Lower lobe of right lung (tissue), 2 donors: ENCODE measurements at places on chromosomes 4 and X.

GRCh38 chr4:53935780-53936179, 128.6 kb downstream of the CHIC2 start:
- H3K27me3 ChIP-seq, result peaks cover 7% of the 10 kb centered on the region
- no peak for DNase-seq
- no peak overlapping the region for H3K27ac ChIP-seq
- H3K4me3 ChIP-seq, result no peak overlapping the region
- H3K36me3 ChIP-seq, result no peaks in the 10 kb centered on the region

- no peaks in the 10 kb centered on the region for H3K4me1 ChIP-seq
- H3K4me3 ChIP-seq, result no peak overlapping the region
- no peaks in the 10 kb centered on the region for H3K27me3 ChIP-seq
- DNase-seq, result no peak
These were observed 16.1 kb downstream of the TNIP3 start for GRCh38 chr4:121148000-121148399.

DNA sequence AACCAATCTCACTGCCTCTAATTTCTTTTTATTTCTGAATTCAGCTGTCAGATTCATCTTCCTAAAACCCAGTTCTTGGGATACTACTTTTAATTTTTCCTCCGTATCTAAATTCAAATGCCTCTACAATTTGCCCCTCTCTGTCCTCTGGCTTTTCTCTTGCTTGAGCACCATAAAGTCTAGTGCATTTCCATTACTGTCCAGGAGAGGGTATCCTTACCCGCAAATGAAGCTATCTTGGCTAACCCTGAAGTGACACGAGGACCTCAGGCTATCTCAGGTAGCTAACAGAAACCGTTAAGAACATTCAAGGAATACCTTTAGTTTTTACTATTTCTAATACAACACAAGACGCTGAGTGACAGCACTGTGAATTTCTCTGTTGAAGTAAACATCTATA, 49.4 kb upstream of the PRR32 start:
- no peaks in the 10 kb centered on the region for H3K36me3 ChIP-seq
- no peaks in the 10 kb centered on the region for H3K4me1 ChIP-seq
- no peaks in the 10 kb centered on the region for H3K27me3 ChIP-seq
- H3K27ac ChIP-seq, result no peak overlapping the region
- DNase-seq, result no peak

GRCh38 chrX:12360383-12360782, 222.1 kb downstream of the FRMPD4 start:
- H3K36me3 ChIP-seq, result no peaks in the 10 kb centered on the region
- H3K4me3 ChIP-seq, result no peak overlapping the region
- H3K4me1 ChIP-seq, result no peaks in the 10 kb centered on the region
- DNase-seq, result no peak

DNA sequence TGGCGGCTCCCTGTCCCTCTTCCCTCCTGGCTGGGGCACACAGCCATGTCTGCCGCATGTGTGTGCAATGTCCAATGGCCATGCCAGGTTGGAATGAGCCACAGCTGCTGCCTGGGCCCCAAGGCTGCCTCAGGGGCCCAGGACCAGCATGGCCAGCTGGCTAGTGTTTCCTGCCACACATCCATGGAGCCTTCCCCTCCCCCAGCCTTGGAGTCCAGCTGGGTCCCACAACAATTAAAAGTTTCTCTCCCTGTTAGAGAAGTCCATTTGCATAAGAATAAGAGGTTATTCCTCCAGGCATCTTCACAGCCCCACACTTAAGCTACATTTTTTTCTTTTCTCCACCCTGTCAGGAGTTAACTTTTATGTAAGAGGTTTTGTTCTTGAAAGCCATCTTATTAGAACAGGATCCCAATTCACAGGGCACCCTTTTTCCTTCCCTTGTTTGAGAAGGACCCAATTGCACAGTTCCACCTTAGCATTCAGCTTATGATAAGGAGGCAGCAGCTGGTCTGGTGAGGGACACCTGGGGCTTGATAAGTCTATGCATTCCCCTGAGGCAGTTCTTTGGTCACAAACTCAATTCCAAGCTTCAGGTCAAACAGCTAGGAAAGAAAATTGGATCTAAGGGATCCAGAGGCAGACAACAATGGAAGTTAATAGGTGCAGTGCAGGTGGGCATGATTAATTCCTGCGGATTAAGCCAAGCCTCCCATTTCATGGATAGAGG, 963.3 kb upstream of the GRIA3 start:
- no peak overlapping the region for H3K27ac ChIP-seq
- DNase-seq, result no peak
- no peaks in the 10 kb centered on the region for H3K36me3 ChIP-seq
- H3K4me3 ChIP-seq, result no peak overlapping the region

GRCh38 chr4:143668930-143669552, 31.4 kb downstream of the FREM3 start:
- H3K4me3 ChIP-seq, result no peak overlapping the region
- no peaks in the 10 kb centered on the region for H3K4me1 ChIP-seq
- DNase-seq, result no peak
- H3K27ac ChIP-seq, result no peak overlapping the region

- H3K27ac ChIP-seq, result peak within 1 kb of the TSS; percentile 46
- H3K4me1 ChIP-seq, result no peaks in the 10 kb centered on the region
- H3K36me3 ChIP-seq, result no peaks in the 10 kb centered on the region
- peak within 1 kb of the TSS; percentile 41 for H3K4me3 ChIP-seq
- no peaks in the 10 kb centered on the region for H3K27me3 ChIP-seq
- peak; percentile 90 for DNase-seq
These were observed at the start of gene ERCC6L for GRCh38 chrX:72238721-72239475. Gene ERCC6L, minus strand, starts transcription at chrX:72239027. Its CDS starts 116 bp downstream, at chrX:72238911.

DNA sequence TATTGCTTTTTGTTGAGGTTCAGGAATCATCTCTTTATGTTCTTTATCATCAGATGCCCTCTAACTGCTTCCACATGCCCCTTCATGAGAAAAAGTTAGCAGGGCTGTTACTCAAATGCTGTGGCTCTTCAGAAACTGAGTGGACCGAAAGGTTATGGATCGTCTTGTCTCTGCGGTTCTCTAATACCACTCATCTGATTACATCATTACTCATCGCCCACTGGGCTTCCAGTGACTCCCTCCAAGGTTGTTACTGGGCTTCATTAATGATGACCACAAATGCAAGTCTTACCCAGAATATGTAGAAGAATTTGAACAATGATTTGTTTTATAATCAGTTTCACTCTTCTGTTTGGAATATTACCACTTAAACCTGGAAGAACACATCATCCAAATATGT, 67.7 kb downstream of the RWDD4 start:
- no peak for DNase-seq
- no peak overlapping the region for H3K27ac ChIP-seq
- no peaks in the 10 kb centered on the region for H3K4me1 ChIP-seq
- H3K4me3 ChIP-seq, result no peak overlapping the region
- H3K27me3 ChIP-seq, result no peaks in the 10 kb centered on the region

GRCh38 chr4:89158884-89159503, 47.7 kb downstream of the TIGD2 start:
- no peaks in the 10 kb centered on the region for H3K27me3 ChIP-seq
- H3K4me1 ChIP-seq, result no peaks in the 10 kb centered on the region
- H3K36me3 ChIP-seq, result no peaks in the 10 kb centered on the region
- no peak overlapping the region for H3K27ac ChIP-seq

DNA sequence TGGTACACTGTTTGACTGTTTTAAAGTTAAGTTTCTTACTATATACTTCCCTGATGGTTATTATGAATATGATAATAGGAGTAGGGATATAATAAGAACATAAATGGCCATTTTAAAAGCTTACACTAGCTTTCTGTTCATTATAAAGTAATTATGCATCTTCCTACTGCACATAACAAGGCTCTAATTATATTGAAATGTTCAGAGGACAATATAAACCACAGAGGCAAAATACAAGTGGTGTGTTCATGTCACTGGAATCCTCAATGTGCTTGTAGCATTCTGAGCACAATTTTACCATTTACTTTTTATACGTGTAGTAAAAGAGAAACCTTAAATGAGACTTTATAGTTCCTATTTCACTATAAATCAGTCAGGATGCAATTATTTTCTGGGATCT, 268.3 kb downstream of the TMA16 start:
- H3K27me3 ChIP-seq, result no peaks in the 10 kb centered on the region
- H3K4me1 ChIP-seq, result no peaks in the 10 kb centered on the region
- no peak overlapping the region for H3K4me3 ChIP-seq
- DNase-seq, result no peak
- no peaks in the 10 kb centered on the region for H3K36me3 ChIP-seq

DNA sequence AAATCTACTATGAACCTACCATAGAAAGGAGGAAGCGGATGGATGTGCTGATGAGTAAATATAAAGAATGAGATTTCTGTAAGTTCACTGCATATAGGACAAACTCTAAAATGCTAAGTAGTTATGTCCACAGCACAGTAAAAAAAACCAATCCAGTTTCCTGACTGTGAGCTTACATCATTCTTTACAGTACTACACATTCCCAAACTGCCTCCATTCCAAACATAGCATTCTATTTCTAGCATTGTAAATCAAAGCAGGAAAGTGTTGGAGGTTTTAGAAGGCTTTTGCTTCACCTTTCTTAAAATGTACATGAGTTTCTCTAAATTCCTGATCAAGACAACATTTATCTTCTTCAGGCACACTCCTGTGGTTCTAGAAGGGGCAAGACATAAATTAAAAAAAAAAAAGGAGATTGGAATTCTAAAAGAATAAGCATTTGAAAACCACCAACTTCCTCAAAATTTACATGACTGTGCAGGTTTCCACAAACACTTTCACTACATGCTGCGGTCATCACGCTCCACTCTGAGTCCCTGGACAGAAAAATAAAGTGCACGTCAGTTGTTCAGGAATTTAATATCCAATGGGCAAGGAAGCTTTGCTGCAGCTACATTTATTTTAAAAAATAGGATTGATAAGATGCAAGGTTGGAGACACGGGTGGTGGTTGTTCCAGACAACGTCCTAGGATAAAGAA, 297.6 kb upstream of the STS start:
- no peak for DNase-seq
- no peaks in the 10 kb centered on the region for H3K27me3 ChIP-seq
- H3K4me1 ChIP-seq, result no peaks in the 10 kb centered on the region
- H3K4me3 ChIP-seq, result no peak overlapping the region
- H3K36me3 ChIP-seq, result no peaks in the 10 kb centered on the region

GRCh38 chr4:53928825-53929224, 135.6 kb downstream of the CHIC2 start:
- H3K27ac ChIP-seq, result no peak overlapping the region
- H3K36me3 ChIP-seq, result no peaks in the 10 kb centered on the region
- DNase-seq, result no peak
- H3K4me3 ChIP-seq, result no peak overlapping the region
- H3K27me3 ChIP-seq, result peaks cover 11% of the 10 kb centered on the region

DNA sequence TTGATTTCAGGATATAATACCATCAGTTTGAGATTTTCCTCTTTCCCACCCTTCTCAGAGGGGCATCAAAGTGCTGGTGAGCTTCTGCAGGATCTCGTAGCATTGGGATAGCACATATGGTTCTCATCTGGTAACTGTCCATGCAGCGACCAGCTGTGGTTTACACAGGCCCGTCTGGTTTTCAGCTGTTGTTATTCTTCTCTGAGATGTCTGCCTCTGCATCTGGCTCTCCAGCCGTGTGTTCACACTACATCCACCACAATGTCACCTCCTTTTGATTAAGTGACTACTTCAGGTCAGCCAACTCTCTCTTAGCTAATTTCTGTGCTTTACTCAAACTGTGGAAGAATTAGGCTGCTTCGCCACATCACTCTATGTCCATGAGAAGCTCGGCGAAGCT, 676.7 kb upstream of the TENM3 start:
- H3K27ac ChIP-seq, result no peak overlapping the region
- H3K4me1 ChIP-seq, result no peaks in the 10 kb centered on the region

GRCh38 chr4:172683021-172683420, 485.6 kb upstream of the GALNT7 start:
- H3K27me3 ChIP-seq, result no peaks in the 10 kb centered on the region
- H3K4me3 ChIP-seq, result no peak overlapping the region
- no peaks in the 10 kb centered on the region for H3K36me3 ChIP-seq
- no peak for DNase-seq
- no peaks in the 10 kb centered on the region for H3K4me1 ChIP-seq
- no peak overlapping the region for H3K27ac ChIP-seq

DNA sequence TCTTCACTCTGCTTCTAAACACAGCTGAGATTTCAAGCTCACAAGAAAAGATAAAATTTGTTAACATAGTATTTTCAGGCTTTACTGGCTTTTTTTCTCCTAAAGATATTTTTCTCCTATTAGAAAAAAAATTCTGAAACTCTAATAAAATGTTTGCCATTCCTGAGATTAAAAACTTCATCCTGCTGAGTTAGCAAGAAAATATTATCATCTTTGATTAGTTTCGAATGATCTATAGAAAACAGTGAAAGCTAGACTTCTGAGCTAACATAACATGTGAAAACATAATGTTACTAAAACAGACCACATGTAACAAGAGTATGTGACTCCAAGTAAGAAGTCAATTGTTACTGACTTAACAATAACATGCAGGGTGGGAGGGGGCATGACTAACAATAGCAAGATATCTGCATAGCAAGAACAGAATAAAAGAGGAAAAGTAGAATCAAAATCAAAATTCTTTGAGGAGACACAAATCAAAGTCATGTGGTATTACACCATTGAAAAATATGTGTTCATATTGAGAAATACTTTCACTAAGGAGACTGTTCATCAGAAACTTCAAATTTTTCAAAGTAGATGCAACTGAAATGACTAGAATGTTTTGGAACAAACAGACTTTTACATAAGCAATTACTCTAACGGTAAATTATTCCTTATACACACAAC, 14.5 kb downstream of the TBCK start:
- H3K36me3 ChIP-seq, result peaks cover 15% of the 10 kb centered on the region
- no peak for DNase-seq
- H3K27me3 ChIP-seq, result no peaks in the 10 kb centered on the region
- H3K4me1 ChIP-seq, result no peaks in the 10 kb centered on the region

GRCh38 chr4:148398988-148399387, 43.2 kb downstream of the NR3C2 start:
- no peaks in the 10 kb centered on the region for H3K36me3 ChIP-seq
- H3K4me1 ChIP-seq, result peaks cover 9% of the 10 kb centered on the region
- no peak overlapping the region for H3K4me3 ChIP-seq
- H3K27me3 ChIP-seq, result no peaks in the 10 kb centered on the region
- no peak overlapping the region for H3K27ac ChIP-seq

- H3K4me1 ChIP-seq, result peaks cover 44% of the 10 kb centered on the region
- H3K4me3 ChIP-seq, result peak within 1 kb of the TSS; percentile 68
- no peaks in the 10 kb centered on the region for H3K27me3 ChIP-seq
- peak within 1 kb of the TSS; percentile 95 for H3K27ac ChIP-seq
- DNase-seq, result peak; percentile 79
- H3K36me3 ChIP-seq, result no peaks in the 10 kb centered on the region
These were observed at the start of gene ZFX for GRCh38 chrX:24149351-24150050. Gene ZFX, plus strand, starts transcription at chrX:24149729. Its CDS starts 23,014 bp downstream, at chrX:24172743.

GRCh38 chrX:115322375-115322774, 32.9 kb downstream of the LUZP4 start:
- no peaks in the 10 kb centered on the region for H3K27me3 ChIP-seq
- H3K27ac ChIP-seq, result no peak overlapping the region
- no peaks in the 10 kb centered on the region for H3K4me1 ChIP-seq
- no peaks in the 10 kb centered on the region for H3K36me3 ChIP-seq
- DNase-seq, result no peak

- no peaks in the 10 kb centered on the region for H3K36me3 ChIP-seq
- no peak overlapping the region for H3K4me3 ChIP-seq
- no peak overlapping the region for H3K27ac ChIP-seq
- peaks cover 9% of the 10 kb centered on the region for H3K4me1 ChIP-seq
- no peaks in the 10 kb centered on the region for H3K27me3 ChIP-seq
- DNase-seq, result no peak
These were observed 183.2 kb downstream of the DHRSX start for GRCh38 chrX:2317527-2318055.

GRCh38 chrX:150663073-150663472, 30.1 kb upstream of the MTMR1 start:
- H3K27me3 ChIP-seq, result no peaks in the 10 kb centered on the region
- DNase-seq, result no peak
- no peak overlapping the region for H3K27ac ChIP-seq
- no peak overlapping the region for H3K4me3 ChIP-seq
- no peaks in the 10 kb centered on the region for H3K4me1 ChIP-seq
- peaks cover 34% of the 10 kb centered on the region for H3K36me3 ChIP-seq
